ENCODE measurements at places on chromosomes 4 and X.
A peak's percentile ranks its signal among the peaks of the same experiment; 100 is the strongest.

- peak; percentile 21 for DNase-seq
These were observed at the start of gene ARMCX4 for GRCh38 chrX:101485212-101485949. ARMCX4 (plus strand) TSS chrX:101485456; CDS start chrX:101488590, 3,134 bp downstream.

DNA sequence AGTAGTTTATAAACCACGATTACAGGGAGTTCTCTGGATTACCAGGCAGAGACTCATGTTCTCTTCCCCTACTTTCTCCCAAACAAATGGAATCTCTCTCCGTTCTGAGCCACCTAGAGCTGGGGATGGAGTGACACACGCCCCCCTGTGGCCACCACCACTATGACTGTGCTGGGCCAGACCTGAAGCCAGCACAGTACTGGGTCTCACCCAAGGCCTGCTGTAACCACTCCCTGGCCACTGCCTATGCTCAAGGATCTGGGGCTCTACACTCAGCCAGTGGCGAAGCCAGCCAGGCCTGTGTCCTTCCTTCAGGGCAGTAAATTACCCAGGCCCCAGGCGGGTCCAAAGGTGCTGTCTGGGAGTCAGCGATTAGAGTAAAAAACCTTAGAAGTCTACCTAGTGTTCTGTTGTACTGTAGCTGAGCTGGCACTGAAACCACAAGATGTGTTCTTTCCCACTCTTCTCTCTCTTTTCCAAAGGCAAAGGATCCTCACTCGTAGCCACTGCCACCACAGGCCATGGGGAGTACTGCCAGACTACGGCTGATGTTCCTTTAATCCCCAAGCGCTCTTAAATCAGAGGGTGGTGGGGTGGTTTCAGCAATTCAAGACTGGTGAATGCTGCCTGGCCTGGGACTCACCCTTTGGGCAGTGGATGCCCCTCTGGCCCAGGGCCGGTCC lies 412.2 kb upstream of the ARX start:
- DNase-seq: no peak

GRCh38 chr4:74632634-74633033 lies 161.7 kb downstream of the BTC start:
- DNase-seq: peak; percentile 83

DNA sequence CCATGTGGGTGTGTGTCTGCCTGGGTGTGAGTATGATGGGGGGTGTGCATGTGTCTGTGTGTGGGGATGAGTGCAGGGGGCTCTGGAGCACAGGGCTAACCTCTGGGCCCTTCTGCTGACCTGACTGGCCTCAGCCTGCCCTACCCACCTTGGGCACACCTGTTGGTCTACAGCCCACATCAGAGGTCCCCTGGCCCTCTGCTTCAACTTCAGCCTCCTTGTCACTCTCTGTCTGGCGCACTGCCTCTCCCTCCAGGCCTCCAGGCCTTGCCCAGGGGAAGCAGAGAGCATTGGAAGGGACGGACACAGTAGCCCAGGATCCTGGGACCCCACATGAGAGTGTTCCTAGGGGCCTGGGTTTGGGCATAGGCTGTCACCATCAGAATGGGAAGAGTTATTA lies 115.4 kb downstream of the EFNB1 start:
- DNase-seq: no peak

- peak; percentile 18 for DNase-seq
These were observed at the start of gene FHL1 for GRCh38 chrX:136147315-136147901. FHL1 (plus strand) TSS chrX:136147533.

GRCh38 chrX:53883196-53883595 lies 161.1 kb downstream of the PHF8 start:
- DNase-seq: no peak

DNA sequence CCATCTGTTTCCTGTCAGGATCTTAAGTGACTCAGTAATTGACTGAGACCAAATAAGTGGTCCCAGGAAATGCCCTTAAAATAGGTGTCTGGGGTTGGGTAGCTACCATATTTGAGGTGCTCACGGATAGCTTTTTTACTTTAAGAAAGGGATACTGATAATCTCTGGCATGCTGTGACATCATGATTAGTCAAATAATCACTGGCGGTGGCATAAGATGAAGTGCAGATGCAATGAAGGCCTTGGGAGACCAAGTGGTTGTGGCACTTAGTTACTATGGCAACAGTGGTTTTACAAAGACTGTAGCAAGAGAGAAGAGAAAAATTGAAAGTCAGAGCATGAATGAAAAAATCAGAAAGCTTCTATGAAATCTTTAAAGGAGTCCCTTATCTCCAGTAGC lies 114.5 kb upstream of the SLIT2 start:
- peak; percentile 23 for DNase-seq

GRCh38 chrX:16838202-16839066 lies 31.7 kb downstream of the RBBP7 start:
- DNase-seq: peak; percentile 68

- no peak for DNase-seq
These were observed 50.0 kb downstream of the RTL5 start for GRCh38 chrX:72081605-72082320.

DNA sequence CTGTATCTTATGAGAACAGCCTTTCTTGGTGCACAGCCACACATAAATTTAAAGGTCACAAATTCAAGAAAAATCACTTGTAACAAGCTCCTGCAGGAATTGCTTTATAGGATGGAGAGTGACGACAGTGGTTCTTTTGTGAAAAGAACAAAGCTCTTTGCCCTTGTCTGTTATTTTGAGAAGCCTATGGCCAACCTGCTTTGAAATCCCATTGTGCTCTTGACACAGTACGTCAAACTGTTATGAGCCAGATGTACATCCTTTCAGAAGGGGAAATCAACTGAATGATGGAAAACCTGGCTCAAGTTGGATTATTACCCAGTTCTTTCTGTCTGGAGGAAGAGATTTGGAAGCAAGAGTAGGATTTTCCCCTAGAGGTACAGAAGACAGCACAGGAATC lies 1454.2 kb downstream of the ARAP2 start:
- no peak for DNase-seq

DNA sequence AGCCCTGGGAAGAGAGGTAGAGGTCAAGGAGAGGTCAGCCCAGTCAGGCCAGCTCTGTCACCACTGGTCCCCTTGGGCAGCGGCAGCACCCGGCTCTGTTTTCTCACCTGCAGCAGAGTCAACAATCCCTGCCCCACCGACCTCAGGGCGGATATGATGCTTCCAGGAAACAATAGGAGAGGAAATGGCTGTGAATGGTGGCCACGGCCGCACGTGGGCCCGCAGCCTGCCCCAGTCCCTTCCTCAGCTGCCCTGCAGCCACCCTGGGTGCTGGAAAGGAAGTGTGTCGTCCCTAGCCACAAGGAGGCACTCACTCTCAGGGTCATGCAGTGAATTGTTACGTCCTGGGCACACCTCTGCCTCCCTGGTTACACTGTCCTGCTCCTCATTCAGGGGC lies 92.5 kb upstream of the ENPP6 start:
- no peak for DNase-seq

All from HCEC 1CT (cell line).